ENCODE measurements at places on chromosomes 1 and 21.

- DNase-seq, result no peak
Observed at GRCh38 chr1:34052565-34052964, 112.5 kb downstream of the CSMD2 start.

- no peak for DNase-seq
Observed at GRCh38 chr1:239112101-239112935, 274.1 kb upstream of the CHRM3 start.

DNA sequence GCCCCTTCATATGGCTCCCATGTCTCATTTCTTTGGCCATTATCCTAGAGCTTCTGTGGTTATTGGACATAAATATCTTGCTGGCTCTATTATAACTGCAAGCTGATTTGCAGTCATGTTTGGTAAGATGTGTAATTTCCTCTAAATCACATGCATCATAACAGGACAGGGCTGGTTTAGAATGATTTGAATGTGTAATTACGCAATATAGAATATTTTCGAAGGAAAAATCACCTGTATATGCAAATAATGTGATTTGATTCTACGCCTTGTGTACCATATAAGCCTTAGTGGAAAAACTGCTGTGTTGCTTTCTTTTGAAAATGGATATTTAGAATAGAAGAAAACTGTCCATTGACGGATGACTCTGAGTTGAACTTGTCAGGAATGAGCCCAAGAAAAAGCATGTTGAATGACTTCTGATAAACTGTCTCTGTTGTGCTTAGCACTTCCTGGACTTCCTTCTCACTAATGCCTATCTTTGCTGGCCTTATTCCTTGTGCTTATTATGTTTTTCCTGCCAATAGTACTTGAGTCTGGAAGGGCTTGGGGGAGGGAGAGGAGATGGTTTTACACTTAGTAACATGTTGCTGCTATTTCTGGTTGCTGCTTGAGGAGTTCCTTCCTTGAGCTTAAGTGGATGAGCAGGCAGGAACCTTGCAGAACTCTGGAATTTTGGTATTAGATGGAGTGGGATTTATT is 6.5 kb downstream of the CACHD1 start:
- DNase-seq, result peak; percentile 73

- no peak for DNase-seq
Observed at GRCh38 chr1:206930210-206930798, 8.6 kb upstream of the FCMR start.

DNA sequence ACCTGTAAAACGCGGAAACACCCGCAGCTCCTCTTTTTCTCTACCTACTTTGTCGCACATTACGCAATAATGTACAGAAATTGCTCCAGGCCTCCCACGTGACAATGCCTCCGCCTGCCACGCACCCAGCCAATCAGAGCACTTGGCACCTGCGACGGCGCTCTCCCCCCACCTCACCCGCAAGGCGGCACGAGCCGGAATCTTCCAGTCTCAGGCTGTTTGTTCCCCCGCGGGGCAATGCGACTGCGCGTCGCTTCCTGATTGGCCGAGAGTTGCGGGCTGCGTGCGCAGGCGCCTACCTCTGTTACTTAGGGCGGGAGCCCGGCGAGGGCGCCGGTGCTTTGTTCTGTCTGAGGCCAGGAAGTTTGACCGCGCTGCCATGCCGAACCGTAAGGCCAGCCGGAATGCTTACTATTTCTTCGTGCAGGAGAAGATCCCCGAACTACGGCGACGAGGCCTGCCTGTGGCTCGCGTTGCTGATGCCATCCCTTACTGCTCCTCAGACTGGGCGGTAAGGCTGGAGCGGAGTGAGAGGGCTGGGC is at the start of gene MAEL:
TSS of gene MAEL (plus strand) at position 307 of the 542 bp plus-strand sequence. CDS start at position 380, 73 bp downstream.
- DNase-seq, result no peak

DNA sequence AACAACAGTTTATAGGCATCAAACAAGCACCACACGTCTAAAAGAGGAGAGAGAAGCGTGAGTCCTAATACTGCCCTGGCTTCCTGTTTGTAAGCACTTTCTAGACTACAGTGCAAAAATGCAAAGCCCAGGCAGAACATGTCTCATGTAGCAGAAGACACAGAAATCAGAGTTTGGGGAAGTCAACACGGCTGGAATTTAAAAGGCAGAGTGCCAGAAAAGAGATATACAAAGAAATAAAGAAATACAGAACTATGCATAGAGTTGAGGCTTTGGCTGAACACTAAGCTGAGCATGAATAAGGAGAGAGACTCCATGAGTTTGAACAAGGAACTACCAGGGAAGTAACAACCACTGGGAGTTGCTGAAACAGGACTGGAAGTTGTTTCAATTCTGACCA is 566.6 kb upstream of the NR5A2 start:
- no peak for DNase-seq

DNA sequence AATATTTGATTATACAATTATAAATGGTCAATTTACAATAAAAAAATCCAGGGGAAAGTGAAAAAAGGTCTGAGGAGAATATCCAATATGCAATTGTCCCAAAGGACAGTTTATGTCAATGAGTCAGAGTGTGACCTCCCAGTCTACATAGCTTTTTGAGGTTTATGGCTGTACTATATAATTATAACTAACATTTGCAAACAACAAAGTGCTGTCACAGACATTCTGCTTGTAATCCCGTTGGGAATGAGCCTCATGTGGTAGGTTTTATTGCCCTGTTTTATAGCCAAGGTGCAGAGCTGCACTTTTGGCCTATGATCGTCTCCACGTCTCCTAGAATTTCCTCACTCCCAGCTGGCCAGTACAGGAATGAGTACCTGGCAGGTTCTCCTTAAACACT is 103.8 kb downstream of the ADSS2 start:
- DNase-seq, result peak; percentile 58

DNA sequence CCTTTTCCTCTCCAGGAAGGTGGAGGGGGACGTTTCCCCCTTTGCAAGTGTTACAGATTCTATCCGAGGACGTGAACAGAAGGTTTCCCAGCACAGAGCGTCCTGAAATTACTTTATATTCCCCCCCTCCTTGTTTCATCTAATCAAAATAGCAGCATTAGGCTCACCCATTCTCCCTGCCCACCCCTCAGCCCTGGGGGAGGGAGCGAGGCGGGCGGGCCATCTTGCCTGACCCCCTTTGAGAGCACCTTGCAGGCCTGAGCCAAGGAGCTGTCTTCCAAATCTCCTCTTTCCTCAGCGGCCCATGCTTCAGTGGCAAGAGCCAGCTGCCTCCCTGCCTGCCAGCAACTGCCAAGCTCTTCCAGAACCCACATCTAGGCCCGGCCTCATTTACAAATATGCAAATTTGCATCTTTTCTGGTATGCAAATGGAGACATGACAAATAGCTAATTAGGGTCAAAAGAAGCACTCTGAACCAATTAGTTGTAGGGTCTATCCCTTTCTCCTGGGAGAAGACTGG is 69.1 kb upstream of the POU3F1 start:
- DNase-seq, result no peak

- peak; percentile 11 for DNase-seq
Observed at GRCh38 chr1:44354268-44354839, 703 bp downstream of the ERI3 start.

DNA sequence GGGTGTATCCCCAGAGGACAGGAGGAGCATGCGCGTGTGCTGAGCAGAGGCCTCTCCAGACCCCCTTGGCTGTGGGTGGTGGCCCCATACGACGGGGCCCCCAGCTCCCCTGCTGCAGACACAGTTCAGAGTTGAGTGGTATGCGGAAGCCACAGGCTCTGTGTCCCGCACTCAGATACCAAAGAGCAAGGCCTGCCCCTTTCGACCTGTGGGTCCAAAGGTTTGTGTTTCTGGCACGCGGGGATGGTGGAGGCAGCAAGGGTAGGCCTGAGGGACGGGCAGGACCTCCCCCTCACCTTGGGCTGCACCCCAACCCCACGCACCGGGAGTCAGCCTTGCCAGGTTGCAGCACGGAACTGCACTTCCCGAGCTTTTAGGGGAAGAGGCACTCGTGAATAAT is at the start of gene KCNAB2:
TSS of gene KCNAB2 (plus strand) at position 328 of the 400 bp plus-strand sequence. CDS start 5,649 bp downstream, outside the sequence.
- DNase-seq, result no peak

GRCh38 chr1:161928056-161928455 is 95.6 kb downstream of the OLFML2B start:
- no peak for DNase-seq

- DNase-seq, result no peak
Observed at GRCh38 chr21:21929789-21930188, 931.6 kb downstream of the NCAM2 start.

DNA sequence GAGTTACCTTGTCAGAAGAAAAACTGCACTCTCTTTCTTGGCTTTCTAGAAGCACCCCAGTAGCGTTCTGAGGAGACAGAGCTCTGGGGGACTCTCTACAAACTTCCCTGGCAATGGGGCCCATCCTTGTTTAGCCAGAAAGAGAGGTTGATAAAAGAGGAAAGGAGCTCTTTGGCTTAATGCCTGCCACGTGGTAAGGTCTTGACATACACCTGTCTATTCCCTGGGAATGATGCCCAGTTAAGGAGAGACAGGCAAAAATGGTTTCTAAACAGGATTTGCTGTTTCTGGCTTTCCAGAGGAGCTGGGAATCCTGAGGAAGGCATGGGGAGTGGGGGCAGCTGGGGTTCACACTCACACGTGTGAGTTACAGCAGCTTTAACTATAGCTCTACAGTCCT is 30.2 kb upstream of the IL20 start:
- no peak for DNase-seq

GRCh38 chr1:157030728-157031127 is 14.8 kb downstream of the ARHGEF11 start:
- DNase-seq, result no peak

DNA sequence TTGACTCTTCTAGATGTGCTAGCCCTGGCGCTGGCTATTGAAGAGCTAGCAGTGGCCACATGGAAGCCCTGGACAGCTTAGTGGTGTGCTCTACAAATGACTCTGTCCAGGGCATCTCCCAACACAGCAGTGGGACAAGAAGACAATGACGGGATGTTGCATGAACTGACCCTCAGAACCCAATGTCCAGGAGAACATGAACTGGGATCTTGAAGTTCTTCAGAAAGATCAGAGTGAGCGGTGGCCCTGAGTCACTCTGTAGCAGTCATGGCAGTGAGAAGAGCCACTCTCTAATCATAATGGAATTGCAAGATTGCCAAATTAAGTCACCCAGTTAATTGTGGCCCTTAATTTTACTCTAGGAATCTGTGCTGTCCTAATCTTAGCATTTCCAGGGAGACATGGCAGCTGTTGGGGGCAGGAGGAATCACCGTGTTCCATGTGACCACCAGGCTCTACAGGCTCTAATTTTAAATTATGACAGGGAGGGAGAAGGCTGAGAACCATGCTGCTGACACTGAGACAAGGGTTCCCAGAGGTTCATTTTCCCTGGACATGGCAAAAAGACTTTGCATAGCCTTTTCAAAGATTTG is 10.2 kb upstream of the OBSCN start:
- DNase-seq, result no peak

DNA sequence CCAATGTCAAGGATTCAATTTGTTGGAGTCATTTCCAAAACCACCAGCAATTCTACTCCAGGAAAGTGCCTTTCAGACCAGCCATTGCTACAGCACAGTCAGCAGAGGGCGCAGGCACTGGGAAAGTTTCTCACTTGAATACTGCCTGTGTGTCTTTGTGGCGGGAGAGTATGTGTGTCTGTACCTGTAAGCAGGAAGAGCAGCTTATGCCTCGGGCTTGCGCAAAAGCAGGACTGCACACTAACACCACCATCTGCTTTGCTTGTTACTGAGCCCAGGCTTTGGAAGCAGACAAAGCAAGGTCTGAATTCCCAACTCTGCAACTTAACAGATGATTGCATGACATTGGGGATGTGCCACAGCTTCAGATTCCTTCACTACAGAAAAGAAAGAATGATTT is 7.0 kb upstream of the CTSE start:
- DNase-seq, result peak; percentile 52

DNA sequence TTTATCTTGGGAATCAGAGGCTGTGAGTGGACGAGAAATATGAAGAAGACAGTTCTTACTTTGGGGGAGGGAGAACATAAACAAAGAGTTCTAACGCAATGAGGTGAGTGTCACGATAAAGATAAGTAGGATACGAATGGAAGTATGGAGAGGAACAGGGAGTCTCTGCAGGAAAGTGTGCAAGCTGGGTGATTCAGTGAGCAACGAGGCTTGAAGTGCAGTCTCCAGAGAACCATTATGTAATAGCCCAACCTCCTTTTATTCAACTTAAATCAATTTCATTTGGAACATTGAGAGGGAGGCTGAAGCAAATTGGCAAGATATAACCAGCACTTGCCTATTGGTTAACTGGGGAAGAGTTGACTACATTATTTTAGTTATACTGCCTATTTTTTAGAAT is 99.3 kb upstream of the PLD5 start:
- no peak for DNase-seq

GRCh38 chr1:172966844-172967540 is 83.7 kb downstream of the TNFSF18 start:
- no peak for DNase-seq

GRCh38 chr1:34500451-34500850 is 254.4 kb upstream of the GJB5 start:
- DNase-seq, result no peak

GRCh38 chr1:241560146-241560848 is 28.1 kb downstream of the KMO start:
- DNase-seq, result no peak

DNA sequence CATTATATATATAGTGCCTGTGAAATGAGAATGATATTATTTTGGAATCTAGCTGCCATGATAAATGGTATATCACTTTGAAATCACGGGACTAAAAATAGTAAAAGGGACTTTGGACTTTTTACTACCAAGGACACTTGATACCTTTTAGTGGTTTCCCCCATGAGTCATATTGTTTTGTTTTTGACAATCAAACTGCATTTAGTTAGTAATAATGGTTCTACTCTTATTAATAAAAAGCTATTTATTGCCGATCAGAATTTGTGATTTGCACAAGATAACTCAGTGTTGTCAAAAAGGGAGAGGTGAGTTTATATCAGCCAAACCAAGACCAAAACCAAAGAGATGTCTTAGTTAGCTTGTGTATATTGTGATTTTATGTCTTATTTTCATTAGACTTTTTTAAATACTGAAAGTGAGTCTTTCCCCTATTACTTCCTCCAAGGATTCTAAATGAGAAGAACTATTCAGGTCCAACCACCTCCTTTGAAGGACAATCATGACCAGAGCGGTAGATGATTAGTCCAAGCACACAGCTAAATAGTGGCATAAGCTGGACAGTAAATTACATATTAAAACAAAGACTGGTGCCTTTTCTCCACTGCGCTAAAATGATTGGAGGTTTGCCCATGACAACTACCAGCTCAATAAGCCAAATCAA is 281.7 kb upstream of the ESRRG start:
- no peak for DNase-seq

DNA sequence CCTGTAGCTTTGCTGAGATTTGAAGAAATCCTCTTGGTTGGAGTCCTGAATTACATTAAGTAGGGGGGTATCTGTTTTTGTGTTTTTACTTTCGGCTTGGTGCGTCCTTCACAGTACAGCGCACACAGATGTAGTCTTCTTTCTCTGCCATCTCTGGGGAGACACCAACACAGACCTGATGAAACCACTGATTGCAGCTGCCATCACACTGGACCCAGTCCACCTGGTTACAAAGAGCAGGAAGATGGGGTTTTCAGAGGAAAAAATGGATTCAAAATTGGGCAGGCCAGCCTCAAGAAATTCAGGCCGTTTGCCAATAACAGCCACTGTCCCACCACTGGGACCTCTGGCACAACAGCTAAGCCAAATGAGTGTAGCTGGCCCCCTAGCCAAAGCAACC is 18.7 kb upstream of the SYT2 start:
- no peak for DNase-seq
